ENCODE measurements at places on chromosomes 16 and 17.

- DNase-seq: no peak
These were observed 3.7 kb downstream of the STARD3 start for GRCh38 chr17:39640591-39641031.

DNA sequence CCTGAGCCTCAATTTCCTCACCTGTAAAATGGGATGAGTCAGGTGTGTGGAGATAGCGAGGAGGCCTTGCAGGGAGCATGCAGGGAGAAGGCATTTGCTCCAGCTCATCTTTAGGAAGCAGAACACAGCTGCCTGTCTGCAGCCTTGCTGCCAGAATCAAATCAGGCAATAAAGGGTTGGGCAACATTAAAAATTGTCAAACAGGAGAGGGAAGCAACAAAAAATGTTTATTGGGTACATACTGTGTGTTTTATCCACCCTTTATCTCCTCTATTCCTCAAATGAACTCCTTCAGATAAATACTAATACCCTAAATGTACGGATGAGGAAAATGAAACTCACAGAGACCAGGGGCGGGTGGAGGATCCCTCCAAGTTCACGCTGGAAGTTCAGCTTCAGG, 12.2 kb downstream of the KRT16 start:
- DNase-seq: no peak

- peak; percentile 74 for DNase-seq
These were observed 527 bp downstream of the TRAF4 start for GRCh38 chr17:28744104-28744971.

DNA sequence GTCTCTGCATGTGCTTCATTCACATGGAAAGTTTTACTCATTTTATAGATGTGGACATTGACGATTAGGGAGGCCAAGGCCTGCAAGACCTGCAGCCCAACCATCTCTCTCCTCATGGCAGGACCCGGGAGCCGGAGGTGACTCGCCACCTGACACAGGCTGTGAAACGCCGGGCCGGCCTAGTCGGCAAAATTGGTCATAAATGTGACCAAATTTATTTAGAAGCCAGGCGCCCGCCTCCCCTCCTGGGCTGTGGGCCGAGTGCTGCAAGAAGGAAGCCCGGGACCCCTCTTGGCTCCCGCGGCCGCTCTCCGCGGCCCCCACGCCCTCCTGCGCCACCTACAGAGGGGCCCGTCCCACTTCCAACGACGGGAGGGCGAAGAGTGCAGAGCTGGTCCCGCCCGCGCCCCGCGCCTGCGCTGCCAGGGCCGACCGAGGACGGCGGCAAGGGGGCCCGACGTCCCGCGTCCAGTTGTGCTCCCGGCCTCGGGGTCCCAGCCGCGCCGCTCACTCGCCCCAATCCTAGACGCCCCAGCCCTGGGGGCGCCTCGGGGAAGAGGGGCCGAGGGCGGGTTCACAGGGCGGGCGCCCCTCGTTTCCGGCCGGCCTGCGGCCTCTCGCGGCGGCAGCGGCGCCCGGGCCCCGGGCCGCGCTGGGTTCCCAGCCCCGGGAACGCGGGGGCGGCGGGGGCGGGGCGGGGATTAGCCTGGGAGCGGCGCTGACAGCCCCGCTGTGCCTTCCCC, 47.5 kb downstream of the WNT3 start:
- DNase-seq: no peak

DNA sequence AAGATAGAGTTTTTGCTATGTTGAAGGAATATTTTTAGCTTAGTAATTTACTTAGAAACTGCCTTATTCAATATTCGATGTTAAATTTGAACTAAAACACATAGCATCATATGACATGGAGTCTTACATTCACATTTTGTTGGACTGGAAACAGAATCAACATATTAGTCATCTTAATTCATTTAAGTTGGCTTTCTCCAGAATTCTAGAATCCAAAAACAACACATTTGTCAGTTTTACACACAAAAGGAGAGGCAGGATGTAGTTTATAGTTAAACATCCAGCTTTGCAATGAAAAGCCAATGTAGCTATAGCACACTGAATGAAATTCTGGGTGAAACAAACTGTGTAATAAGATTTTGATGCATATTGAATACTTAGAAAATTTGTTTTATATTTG, 43.3 kb downstream of the WWOX start:
- no peak for DNase-seq

DNA sequence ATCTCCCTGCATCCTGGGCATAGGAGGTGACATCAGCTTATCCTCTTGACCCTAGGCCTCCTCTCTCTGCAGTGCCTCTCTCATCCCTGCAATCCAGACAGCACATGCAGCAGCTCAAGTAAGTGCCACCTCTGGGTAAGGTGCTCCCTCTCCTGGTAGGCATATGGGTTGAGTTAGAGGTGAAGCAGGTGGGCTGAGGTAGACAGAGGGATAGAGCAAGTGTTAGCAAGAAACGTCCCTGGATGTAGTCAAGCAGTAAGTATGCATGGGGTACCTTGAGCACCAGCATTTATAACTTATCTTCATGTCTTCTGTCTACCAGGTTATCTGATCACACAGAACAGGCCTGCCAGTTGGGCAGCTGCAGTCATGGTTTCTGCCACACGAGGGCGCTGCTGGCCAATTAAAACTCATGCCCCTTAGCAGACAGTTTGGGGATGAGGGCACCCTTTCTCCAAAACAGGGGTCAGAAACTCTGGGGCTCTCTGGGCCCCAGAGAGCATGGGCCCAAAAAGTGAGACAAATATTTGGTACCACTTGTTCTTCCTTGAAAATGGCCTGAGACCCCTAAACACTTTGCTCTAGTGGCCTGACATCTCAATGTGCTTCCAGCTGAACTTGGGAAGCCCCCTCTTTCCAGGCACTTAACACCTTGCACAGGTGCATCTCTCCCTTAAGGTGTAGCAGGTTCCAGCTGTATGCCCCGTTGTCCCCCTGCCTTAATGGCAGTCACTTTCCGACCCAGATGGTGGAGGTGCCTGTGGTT, 59.8 kb downstream of the NEUROD2 start:
- no peak for DNase-seq

GRCh38 chr16:88957887-88958577, 19.0 kb downstream of the CBFA2T3 start:
- DNase-seq: no peak
